ENCODE measurements at places on chromosomes 2 and 18.

DNA sequence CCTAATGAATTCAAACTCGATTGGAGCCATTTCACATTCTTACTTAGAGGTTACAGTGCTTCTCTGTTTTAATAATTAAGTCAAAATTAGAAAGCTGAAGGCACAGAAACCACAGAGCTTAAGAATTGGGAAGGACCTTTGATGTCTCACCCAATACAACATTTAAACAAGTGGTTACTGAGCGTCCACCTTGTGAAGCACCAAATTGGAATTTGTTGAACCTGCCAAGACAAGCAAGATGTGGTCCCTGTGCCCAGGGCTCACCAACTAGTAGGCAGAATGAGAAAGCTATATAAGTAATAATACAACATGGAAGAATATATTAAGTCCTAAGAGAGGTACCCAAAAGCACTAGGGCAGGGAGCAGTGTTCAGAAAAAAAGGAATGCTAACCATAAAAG lies 64.5 kb upstream of the NPAS2 start:
- DNase-seq: no peak

GRCh38 chr2:235527806-235528469 lies 34.1 kb downstream of the AGAP1 start:
- DNase-seq: no peak

GRCh38 chr2:151161821-151162551 lies 99.7 kb downstream of the RBM43 start:
- peak; percentile 24 for DNase-seq

DNA sequence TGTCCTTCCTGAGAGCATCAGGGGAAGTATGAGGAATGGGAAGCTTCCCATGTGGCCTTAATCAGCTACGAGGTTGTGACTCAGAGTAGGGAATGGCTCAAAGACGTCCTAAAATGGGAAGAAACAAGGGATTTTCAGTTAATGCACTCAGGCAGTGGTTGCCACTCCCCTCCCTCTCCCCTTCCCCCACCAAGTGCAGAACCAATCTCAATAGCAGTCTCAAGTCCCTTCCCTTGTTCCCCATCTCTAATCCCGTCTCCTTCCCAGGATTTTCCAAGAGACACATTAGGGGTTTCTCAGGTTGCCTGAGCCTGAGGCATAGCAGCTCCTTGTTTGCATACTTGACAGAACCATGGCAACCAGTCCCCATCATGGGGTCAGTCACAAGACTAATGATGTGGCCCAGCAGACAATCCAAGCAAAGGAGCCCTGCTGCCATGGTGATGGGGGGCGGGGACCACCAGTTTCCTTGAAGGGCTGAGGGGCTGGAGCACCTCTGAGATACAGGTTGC lies 18.2 kb upstream of the RESP18 start:
- DNase-seq: no peak

- no peak for DNase-seq
These were observed 90.5 kb downstream of the WDR7 start for GRCh38 chr18:56741685-56742084.

DNA sequence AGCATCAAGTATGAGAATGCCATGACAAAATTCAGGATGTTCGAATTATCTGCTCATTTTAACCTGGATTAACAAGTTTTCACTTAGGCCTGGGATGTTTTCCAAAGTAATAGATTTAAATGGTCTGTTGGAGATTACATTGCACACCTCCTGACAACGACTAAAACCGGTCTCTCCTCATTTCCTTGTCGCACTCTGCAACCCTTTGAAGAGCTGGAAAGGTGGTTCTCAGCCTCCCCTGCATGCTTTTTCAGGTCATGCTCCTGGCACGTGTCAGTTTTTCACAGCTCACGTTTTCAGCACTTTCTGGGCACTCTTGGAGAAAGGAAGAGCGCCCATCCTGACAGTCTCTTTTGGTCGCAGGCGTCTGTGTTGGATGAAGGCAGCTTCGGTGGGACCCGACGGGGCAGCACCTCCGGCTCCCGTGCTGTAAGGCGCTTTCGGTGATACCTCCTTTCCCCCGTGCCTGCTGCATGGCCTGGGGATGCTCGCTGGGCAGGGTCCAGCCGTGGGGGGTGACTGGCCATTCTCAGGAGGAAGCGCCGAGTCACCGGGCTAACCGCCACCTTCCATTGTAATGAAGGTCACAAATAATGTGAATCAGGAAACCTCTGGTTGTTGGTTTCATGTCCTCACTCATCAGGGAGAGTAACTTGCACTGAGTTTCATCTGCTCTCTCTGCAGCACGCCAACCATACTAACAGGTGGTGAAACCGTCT lies 63.5 kb upstream of the RBM44 start:
- no peak for DNase-seq

DNA sequence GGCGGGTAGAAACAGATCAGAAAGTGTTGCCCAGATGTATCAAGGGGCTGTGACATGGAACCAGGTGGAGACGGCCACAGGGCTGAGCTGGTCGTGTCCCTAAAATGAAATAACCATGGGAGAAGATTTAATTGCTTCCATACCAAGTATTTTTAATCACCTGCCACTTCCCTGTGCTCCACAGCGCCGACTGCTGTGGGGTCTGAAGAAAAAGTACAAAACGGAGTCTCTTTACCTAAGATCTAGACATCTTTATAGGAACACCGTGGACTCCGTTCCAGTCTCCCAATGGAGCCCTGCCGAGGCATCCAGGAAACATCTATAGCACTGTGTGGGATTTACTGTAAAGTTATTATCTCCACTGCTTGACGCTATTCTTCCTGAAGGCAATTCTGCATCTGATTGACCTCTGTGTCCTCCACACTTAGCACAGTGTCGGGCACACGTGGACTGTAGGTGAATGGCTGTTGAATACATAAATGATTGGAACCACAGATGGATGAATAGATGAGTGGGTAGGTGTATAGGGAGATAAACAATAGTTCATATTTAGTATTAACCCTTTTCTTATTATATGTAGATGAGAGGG lies 21.6 kb upstream of the GYPC start:
- no peak for DNase-seq

GRCh38 chr2:159012142-159012541 lies 43.7 kb downstream of the TANC1 start:
- no peak for DNase-seq

GRCh38 chr2:209076151-209076550 lies 347.7 kb upstream of the MAP2 start:
- no peak for DNase-seq

- no peak for DNase-seq
These were observed 119.2 kb downstream of the INHBB start for GRCh38 chr2:120465012-120465700.

- no peak for DNase-seq
These were observed 297.1 kb upstream of the RBMS1 start for GRCh38 chr2:160790738-160791137.

DNA sequence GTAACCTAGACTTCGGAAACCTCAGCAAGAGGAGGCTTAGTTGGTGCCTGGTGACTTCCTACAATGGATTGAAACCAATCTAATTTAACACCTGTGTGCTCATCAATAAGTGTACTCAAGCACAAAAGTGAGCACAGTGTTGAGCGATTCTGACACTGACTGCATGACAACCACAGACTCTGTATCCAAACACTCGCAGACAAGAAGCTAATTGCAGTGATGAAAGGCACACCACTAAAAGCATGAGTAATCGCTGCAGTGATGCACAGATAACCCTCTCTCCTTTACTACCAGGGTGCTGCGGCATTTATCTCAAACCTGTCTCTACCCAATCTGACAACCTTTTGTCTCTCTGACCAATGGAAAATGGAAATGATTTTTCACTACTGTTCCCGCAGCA lies 168.1 kb downstream of the AFF3 start:
- DNase-seq: no peak

DNA sequence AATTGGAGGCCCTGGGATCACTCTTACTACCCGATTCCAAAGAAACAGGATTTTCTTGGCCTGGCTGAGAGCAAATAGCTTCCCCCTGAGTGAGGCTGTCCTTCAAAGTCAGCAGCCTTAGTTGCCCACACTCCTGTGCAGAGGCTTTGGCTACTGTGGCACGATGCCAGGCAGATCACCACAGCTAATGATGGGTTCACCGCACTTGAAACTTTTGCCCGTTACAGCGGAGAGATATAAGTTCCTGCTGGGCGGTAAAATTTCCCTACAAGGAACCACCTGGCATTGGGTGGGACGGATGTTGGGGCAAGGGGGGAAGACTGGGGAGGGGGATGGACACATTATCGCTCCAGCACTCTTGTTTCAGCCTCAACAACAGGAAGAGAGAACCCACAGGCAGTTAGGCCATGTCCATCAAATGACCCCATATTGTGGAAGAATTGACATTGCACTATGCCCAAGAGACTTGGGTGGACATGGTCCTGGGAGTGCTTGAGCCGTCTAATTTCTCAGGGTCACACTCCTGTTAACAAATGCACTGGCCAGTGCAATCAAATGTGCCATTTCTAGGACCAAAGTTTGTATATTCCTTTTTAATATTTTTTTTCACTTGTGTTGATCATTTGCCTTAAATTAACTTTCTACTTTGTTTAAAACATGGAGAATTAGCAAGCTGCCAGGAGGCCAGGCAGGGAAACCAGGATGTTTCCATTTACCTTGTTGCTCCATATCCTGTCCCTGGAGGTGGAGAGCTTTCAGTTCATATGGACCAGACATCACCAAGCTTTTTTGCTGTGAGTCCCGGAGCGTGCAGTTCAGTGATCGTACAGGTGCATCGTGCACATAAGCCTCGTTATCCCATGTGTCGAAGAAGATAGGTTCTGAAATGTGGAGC lies 4.4 kb downstream of the IL1B start:
- no peak for DNase-seq

DNA sequence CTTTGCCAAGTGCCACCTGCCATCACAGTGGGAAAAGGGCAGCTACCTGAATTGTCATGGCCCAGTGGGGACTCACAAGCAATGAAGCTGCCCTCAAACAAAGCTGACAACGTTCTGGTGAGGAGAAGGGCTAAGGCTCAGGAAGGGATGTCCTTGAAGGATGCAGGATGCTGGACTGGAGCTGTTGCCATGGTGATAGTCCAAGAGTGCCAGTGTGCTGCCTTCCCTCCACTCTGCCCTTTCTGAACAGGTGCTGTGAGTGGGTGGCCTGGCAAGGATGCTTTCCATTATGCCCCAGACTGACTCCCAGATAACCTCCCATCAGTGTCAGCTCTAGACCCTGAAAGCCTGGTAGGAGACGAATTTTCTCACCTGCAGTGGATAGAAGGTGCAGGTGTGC lies 137.8 kb upstream of the GYPC start:
- DNase-seq: no peak

DNA sequence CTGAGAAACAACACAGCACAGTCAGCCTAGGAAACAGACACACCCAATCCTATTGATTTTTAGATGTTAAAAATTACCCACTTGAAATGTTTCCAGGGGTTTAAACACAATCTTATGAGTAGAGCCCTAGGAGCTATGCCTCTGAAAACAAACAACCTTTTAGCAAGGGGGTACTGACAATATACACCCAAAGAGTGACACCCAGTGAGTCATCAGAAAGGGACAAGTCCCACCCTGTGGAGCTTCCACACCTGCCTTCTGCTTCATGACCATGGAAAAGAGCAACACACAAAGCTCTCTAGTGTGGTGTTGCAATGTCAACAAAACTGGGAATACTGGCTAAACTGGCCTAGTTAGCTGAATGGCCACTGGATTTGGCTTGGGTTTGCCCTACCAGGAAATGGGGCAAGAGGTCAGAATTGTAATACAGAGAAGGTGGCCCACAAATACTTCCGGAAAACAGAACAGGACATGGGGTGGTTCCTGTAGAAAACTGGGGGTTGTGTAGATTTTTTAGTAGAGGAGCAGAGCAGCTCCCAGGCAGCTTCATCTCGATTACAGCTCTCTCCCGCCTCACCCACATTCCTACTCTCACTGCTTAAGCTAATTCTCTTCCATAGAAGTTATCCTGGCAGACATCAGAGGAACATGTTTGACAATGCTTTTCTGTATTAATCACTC lies 98.2 kb downstream of the GAREM1 start:
- DNase-seq: no peak

GRCh38 chr2:209125291-209125690 lies 298.6 kb upstream of the MAP2 start:
- DNase-seq: no peak

DNA sequence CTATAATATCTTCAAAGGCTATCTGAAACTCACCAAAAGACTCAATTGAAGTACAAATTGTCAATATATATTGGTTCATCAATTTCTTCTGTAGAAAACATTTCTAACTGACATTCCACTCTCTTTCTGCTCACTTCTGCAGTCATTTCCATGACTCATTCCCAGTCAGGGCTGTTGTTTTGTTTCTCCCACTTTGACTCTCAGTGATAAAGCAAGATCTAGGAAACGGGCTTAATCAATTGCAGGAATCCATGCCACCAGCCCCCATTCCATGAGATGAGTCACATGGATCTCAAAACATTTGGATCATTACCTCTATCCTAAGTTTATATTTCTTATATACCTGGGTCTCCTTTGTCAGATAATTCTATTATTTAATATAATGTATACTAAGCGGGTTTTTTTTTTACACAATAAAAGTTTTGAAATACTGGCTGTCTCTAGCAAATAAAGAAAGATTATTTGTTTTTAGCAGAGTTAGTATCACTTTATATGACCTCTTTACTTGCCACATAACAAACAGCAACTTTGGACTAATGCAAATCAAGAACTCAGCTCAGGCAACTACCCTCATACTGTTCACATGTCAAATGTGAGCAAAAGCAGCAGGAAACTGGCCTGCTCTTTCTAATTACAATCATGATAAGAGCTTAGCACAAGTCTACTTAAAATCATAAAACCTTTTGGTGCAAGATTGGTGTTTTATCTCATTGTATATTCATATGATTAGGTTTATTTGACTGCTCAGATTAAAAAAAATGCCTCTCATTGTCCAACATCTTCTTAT lies 251.1 kb upstream of the PIK3C3 start:
- no peak for DNase-seq

- no peak for DNase-seq
These were observed 159.7 kb downstream of the MYCN start for GRCh38 chr2:16100006-16100405.

DNA sequence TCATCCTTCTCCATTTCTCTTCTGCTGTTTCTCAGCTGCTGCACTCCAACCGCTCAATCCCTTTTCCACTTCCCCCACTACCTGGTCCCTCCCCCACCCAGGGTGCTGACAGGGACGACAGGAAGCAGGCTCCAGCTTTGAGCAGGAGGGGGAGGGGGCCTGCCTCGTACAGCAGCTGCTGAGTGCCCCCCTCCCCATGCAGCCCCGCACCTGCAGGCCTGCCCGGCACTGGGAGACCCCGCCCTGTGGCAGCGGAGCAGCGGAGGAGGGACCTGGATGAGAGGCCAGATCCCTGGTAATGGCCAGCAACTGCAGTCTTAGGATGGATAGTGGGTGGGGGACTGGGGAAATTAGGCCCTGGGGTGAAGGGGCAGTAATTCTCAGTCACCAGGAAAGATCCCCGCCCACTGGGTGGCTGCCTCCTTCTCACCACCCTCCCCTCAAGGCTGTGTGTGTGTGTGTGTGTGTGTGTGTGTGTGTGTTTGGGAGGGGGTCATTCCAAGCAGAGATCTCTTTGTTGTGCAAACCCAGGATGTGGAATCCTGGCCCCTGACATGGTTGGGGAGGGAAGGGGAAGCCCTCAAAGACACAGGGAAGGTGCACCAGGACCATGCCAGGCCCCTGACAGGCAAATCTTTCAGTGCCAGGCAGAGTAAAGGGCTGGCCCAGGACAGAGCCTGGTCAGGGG lies 6.8 kb upstream of the CRYBA2 start:
- no peak for DNase-seq
